ENCODE measurements at places on chromosomes 6 and 20.

- no peak for DNase-seq
These were observed 200.5 kb upstream of the PCSK2 start for GRCh38 chr20:17026346-17026745.

DNA sequence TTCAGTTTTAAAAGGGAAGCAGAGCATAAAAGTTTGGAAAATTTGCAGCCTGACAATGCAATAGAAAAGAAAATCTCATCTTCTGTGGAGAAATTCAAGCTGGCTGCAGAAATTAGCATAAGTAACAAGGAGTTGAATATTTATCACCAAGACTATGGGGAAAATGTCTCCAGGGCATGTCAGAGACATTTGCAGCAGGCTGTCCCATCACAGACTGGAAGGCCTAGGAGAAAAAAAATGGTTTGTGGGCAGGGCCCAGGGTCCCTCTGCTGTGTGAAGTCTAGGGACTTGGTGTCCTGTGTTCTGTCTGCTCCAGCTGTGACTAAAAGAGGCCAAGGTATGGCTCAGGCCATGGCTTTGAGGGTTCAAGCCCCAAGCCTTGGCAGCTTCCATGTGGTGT is 8.1 kb upstream of the LAMA2 start:
- no peak for DNase-seq

GRCh38 chr20:50625986-50626677 is 65.2 kb downstream of the RIPOR3 start:
- DNase-seq = peak; percentile 11

GRCh38 chr6:128725271-128726233 is 157.4 kb upstream of the LAMA2 start:
- no peak for DNase-seq

GRCh38 chr6:106849676-106850332 is 124.7 kb downstream of the CD24 start:
- DNase-seq = no peak
